ACHN (cell line): ENCODE measurements at places on chromosomes 7 and 10.

DNA sequence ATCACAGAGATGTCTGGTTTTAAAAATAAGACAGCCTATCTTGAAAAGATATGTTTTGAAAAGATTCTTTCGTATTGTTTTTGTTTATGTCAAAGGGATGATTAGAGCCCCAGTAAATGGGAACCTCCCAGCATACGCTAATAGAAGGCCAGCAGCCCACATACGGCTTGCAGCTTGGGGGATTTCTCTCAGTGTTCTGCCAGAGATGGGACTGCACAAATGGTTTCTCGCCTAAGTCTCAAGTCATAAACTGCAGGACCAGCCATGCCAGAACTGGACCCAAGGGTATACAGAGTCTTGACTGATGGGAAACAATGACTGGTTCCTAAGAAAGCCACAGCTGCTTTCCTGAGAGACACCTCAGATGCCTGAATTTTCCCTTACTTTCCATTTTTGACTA lies 306.9 kb upstream of the DGKB start:
- no peak for DNase-seq

DNA sequence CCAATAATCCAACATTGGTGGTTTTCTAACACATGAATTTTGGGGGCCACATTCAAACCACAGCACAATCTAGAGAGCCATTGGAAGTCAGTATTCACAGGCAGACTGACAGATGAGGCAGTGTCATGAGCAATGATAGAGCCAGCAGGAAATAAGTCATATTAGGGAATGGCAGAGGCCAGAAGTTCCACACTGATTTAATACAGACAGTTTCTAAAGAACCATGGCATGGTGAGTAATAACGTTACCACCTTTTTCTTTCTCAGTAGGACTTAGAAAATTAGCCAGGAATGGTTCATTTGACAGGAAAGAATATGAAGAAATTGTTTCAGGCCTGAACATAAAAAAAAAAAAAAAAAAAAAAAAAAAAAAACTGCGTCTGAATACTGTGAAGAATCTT lies 210.3 kb downstream of the GPAM start:
- DNase-seq, result no peak

DNA sequence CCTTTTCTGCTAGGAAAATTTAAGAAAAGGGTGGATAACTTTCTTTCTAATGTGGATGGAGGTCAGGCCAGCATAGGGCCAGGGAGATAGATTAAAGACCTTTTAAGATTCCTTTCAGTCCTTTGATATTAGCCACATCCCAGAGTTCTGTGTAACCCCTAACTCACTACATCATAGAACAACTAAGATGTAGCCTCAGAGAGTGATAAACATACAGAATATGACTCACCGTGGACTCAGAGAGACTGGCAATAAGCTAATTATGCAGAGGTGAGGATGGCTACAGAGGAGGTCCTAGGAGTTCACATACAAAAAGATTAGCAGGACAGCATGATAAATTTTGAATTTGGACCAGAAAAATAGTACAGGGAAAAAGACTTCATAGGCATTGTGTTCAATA lies 141.0 kb downstream of the AOAH start:
- DNase-seq, result no peak

- DNase-seq, result no peak
Measured at GRCh38 chr7:134434701-134435100, 24.2 kb downstream of the AKR1B1 start.

DNA sequence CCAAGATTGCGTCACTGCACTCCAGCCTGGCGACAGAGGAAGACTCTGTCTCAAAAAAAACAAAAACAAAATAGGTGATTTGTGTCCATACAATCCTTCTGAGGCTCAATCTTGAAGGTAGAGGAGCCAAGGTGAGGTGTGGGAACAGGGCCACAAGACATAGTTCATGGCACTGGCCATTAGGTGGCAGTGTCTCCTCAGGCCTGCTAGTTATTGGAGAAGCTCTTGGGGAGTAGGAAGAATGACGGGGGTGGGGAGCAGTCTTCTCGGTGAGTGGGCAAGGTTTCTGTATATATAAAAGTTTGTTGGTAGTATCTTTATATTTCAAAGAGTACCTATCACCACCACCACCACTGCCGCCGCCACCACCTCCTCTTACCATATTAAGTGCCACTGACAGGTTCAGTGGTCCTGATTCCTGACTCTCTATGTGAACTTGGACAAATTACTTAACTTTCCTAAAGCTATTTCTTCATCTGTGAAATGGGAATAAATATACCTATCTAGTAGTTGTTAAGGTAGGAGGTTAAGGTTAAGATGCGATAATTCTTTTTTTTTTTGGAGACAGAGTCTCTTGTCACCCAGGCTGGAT lies 24.0 kb downstream of the CCSER2 start:
- peak; percentile 75 for DNase-seq

DNA sequence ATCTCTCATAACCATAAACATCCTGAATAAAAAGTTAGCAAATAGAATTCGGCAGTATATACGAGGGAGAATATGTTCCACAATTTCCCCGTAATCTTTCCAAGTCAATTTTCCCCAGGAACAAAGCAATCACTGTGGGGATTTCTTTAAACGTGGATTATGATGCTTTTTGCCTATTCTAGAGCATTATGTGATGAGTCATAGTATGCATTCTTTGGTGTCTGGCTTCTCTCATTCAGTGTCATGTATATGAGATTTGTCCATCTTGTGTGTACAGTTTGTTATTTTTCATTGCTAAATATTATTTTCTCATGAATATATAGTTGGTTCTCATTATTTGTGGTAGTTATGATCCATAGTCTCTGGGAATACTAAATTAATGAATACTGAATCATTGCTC lies 9.9 kb upstream of the OR9A4 start:
- DNase-seq, result no peak

DNA sequence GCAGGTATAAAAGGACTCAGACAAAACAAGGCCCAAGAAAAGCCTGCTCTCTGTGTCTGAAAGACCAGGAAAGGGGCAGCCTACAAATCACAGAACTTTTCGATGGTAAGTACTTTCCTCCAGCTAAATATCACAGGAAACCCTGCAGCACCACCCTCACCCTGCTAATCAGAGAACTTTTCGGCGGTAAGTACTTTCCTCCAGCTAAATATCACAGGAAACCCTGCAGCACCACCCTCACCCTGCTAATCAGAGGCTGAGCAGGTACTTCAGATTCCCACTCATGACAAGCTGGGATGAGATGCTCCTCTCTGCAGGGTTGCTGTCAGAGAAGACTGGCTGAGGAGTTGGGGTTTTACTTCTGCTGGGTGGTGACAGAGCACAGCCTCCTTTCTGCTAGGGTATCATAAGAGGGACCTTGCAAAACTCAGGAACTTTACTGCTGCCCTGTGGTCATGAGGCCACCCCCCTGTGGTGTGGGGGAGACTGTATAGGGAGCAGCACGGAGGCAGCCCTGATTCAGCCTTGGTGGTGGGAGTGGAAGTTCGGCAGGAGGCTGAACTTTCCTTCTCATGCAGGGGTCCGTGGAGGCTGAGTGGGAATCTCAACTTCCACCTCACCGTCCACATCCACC lies 7.2 kb downstream of the WDR37 start:
- no peak for DNase-seq

- no peak for DNase-seq
Measured at GRCh38 chr10:21889477-21890275, 113.9 kb downstream of the DNAJC1 start.

DNA sequence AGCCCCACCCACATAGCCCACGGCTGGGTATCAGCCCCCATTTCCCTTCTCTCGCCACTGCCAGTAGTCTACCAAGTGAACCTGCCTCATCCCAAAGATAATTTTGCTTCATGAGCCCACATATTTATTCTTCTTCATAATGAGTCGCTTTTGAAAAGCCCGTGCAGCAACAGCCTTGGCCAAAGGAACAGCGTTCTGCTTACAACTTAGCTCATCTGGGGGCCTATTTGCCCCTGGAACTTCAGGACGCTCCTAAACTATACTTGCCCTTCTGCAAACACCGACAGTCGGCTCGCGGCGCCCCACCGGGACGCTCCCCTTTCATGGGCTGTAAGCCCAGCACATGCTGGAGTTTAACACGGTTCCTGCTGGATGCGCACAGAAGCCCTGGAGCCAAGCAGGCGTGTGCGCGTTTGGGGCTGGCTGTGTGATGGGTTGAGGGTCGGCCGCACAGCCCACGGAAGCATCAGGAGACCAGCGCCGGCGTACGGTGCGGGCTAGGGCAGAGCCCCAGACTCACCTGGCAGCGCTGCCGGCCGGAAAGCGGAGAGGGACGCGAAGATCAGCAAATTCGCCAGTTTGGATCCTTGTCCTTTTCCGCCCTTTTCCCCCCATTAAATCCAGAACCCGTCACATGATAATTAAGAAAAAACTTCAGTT lies 370 bp downstream of the TMEM60 start:
- peak; percentile 59 for DNase-seq

GRCh38 chr10:75101416-75102251 lies 9.8 kb upstream of the SAMD8 start:
- no peak for DNase-seq

- no peak for DNase-seq
Measured at GRCh38 chr10:132860532-132860931, 74.6 kb upstream of the NKX6-2 start.

DNA sequence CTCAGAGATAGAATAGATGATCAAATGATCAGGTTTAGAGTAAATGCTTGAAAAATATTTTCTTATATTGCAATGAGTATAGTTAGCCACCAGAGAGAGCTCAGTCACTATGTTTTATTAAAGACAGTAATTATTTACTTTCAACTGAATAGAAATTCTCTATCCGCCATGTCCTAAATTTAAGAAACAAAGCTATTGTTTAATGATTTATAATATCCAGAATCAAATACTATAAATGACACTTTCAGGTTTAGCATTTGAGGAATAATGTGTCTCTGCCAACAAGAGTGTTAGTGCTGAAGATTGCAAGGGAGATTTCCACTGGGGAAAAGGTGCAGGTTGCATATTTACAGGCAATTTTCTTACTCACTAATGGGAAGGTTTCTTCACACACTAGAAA lies 184.7 kb downstream of the DGKB start:
- peak; percentile 45 for DNase-seq

- peak; percentile 90 for DNase-seq
Measured at GRCh38 chr7:4774658-4775249, 669 bp upstream of the AP5Z1 start.

DNA sequence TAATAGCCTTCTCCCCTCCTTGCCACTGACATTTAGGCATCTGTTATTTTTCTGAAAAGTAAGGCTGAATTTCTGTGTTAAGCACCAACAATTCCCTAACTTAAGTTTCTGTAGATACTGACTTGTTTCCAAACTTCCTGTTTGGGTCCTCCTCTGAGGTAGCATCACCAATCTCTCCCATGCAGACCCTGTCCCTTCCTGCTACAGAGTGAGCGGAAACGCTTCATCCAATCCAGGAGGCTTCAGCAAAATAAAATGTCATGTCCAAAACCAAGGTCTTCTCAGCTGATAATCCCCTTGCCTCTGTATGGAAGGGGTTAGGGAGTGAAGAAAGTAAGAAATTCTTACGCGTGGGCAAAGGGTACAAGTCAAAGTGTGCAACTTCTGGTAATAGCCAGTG lies 29.9 kb downstream of the XPNPEP1 start:
- DNase-seq, result no peak

GRCh38 chr7:13846386-13846785 lies 143.1 kb downstream of the ETV1 start:
- DNase-seq, result no peak

DNA sequence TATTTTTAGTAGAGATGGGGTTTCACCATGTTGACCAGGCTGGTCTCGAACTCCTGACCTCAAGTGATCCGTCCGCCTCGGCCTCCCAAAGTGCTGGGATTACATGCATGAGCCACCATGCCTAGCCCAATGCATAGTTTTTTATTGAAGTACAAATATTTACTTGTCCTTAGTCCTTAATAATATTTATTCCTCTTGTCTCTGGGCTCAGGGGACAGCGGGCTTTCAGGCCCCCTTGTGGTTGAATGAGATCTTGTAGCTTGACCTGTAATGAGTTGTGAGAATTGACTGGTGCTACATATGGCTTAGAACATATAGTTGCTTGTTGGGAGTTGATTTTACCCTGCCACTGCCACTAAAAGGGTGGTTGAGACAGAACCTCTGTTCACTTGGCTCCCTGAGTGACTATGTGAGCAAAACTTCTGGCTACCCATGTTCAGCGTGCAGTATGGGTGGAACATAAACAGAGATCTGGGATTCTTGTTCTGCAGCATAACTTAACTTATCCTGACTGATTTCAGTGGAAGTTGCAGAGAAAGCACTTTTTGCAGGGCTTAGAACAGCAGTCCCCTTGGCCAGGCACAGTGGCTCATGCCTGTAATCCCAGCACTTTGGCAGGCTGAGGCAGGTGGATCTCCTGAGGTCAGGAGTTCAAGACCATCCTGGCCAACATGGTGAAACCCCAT lies 14.9 kb downstream of the CCL26 start:
- DNase-seq, result peak; percentile 28

GRCh38 chr7:43071604-43072003 lies 40.8 kb upstream of the HECW1 start:
- DNase-seq, result peak; percentile 40

DNA sequence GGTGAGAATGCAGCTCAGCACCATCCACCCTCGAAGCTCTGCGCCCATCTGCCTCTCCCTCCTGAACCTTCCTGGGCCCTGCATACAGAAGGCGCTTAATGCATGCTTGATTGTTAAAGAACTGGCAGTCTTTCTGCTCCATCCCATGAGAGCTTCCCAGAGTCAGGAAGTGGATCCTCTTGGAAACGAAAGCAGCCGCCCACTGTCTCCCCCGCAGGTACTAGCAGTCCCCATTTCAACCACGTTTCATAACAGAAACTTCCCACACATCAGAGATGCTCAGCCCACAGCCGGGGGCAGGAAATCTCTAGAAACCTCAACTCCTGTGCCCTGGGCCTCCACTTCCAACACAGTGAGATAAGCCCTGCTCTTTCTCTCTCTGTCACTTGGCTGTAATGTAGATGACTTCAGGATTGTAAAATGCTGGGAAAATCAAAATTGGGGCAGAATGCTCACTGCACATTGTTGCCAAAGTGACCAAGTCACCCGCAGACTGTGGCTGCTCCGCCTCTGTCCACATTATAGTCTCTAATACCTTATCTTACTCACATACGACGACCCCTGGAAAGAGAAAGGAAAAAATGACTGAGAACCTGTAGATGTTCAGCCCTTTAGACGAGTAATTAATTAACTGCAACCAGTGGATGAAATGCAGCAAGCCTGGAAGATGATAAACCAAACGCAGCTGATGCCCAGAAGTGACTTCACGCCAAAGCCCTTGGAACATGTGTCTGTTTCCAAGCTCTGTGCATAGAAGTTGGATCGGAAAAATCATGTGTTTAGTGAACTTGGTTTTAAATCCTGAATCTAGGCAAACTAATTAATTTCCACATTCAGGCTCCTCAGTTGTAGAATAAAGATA lies 28.5 kb downstream of the GSDME start:
- peak; percentile 66 for DNase-seq

DNA sequence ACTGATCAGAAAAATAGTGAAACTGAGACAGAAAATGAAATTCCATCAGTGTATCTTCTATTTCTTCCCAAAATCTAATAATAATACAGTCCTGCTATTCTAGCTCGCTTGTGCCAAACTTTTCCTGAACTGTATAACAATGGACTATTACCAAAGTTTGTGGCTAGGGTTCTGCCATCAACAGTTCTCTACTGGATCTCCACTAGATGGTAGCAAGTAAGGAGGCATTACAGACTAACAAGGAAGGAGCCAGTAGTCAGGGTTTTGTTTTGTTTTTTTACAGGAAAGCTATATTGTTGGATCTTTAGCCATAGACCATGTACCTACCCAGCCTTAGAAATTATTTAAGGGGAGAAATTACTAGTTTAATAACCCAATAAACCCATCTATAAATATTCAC lies 10.8 kb downstream of the MTERF1 start:
- DNase-seq, result peak; percentile 30

- DNase-seq, result no peak
Measured at GRCh38 chr10:14116837-14117236, 213.9 kb downstream of the FRMD4A start.
